Stimulated activated CD4-positive, alpha-beta T cell treated with anti-CD3 and anti-CD28 coated beads, Interleukin-4, amount 100 ng/mL, for 1 hour (primary cell): ENCODE measurements at places on chromosomes 16 and 17.

GRCh38 chr16:17068524-17068923 lies 402.2 kb downstream of the XYLT1 start:
- no peak for DNase-seq

DNA sequence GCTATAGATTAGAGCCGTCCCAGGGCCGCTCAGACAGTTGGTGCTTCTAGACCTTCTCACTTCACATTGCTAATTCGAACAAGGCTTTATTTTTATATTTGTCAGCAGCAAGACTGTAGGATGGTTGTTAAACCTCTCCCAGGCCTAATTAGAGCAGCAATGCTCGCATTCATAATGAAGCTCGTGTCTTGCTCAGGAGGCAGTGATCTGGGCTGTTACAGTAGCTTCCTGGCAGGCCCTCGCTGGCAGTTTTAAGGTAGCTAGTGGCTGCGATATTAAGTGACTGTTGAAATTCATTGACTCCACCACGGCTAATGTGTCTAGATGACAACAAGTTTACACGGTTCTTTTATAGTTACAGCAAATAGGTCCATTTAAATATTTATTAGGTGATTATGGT lies 23.2 kb upstream of the ANKFN1 start:
- no peak for DNase-seq

- DNase-seq: no peak
Observed at GRCh38 chr16:67027046-67027445, 1.9 kb upstream of the CBFB start.

GRCh38 chr16:73170612-73171038 lies 122.7 kb upstream of the ZFHX3 start:
- no peak for DNase-seq

- DNase-seq: no peak
Observed at GRCh38 chr16:72349719-72350118, 177.8 kb upstream of the PMFBP1 start.

DNA sequence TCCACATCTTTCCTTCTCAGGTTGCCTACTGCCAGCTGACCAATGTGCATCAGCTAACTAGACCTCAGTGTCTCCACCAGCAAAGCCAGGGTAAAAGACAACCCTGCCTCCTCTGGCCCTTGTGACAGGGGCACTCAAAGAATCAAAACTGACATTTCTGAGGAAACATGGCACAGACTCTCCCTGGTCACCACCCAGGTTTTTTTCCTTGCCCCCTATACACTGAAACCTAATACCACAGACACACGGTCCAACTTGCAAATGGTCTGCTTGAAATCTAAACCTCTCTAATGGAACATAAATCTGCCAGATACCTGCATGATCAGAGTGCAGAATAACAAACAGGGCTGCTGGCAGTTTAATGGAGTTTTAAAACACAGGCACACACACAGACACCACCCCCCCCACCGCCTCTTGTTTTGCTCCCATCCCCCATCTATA lies 19.5 kb upstream of the CORO6 start:
- DNase-seq: no peak

DNA sequence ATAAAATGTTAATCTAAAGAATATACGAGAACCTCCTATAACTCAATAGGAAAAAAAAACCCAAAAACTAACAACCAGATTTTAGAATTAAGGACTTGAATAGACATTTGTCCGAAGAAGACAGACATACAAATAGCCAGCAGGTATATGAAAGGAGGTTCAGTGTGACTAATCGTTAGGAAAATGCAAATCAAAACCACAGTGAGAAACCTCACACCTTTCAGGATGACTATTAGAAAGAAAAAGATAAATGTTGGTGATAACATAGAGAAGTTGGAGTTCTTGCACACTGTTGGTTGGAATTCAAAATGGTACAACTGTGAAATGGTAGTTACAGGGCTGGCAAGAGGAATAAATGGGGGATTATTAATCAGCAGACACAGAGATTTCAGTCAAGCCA lies 339.0 kb downstream of the TMEM114 start:
- DNase-seq: no peak

- DNase-seq: no peak
Observed at GRCh38 chr16:11619327-11619851, 32.7 kb upstream of the LITAF start.

DNA sequence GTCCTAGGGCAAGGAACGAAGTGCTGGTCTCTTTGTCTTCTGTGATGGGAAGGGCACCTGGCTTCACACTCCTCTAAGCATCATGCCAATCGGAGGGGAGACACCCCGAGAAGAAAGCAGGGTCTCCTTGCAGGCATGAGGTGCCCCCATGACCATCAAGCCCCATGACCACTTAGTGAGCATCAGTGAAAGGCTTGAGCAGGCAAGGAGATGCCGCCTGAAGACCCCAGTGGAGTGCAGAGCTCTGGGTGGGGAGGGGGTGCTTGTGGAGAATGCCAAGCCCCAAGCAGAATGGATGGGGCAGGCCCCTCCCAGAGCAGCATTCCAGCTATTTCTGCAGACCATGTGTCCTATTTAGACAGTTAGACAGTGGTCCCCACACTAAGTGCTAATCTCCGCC lies 232.7 kb upstream of the TNRC6C start:
- DNase-seq: no peak

DNA sequence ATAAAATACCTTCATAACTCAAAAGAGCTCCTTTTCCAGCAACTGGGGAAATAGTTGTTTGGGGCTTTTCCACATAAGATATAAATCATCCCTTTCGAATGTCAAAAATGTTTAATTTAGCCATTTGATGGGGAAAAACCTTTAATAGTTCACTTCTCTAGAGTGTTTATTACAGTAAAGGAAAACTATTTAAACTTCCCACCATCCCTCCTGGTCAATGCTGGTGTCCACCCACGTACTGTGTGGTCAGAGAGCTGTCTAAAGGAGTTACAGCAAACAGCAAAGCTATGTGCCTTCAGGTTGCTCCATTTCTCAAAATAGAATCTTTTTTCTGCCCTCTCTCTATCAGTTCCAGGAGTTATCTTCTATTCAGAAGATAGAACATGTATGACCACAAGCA lies 33.5 kb downstream of the KANSL1 start:
- no peak for DNase-seq

DNA sequence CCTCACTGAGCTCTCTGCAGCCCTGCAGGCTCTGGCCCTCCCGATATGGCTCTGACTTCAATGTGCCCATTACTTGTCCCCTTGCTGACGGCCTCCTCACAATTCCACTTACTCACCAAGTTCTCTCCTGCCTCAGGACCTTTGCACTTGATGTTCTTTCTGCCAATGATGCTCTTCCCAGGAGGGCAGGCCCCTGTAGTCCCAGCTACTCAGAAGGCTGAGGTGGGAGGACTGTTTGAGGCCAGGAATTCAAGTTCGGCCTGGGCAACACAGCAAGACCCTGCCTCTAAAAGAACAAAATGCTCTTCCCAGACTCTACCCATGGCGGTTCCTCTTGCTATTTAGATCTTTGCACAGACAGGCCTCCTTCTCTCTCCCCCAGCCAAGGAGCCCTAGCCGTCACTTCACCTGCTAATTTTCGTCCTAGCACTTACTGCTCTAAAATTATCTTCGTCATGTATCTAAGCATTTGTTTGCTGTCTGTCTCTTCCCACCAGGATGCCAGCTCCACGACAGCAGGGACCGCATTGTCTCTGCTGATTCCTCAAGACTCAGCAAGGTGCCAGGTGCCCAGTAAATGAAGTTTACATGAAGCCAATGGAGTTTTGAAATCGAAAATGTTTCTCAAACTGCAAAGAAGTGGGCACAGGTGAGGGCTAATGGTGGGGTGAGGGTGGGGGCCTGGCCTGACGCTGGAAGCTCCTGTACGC lies 626 bp upstream of the RAI1 start:
- DNase-seq: no peak

GRCh38 chr16:88302666-88303065 lies 80.1 kb upstream of the ZNF469 start:
- no peak for DNase-seq

DNA sequence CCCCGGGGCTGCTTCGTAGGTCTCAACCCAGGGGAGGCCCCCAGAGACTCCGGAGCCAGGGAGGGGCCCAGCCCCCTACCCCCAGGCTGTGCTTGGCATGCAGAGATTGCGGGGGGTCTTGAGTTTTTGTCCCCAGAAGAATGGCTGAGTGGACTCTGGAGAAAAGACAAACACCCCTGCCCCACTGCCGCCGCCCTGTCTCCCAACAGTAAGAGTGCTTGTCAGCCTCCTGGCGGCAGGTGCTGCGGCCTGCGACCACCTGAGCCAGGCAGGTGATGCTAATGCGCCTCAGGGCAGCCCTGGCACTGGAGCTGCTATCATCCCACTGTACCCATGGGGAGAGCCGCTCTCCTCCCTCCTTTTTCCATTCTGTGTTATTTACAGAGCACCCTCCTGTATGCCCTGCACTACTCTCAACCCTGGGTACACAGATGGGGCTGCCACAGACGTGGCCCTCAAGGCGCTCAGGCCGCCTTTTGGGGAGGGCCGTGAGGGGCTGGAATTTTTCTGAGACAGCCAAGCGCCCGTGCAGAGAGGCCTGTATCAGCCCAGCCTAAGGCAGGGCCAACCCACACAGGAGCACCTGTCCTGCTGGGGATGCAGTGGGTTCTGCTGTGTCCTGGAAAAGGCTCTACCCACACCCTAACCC lies 2.6 kb upstream of the IL17C start:
- DNase-seq: no peak

GRCh38 chr17:37187262-37187661 lies 188.5 kb upstream of the C17orf78 start:
- no peak for DNase-seq

GRCh38 chr16:88508868-88509748 lies 56.0 kb downstream of the ZFPM1 start:
- no peak for DNase-seq

- no peak for DNase-seq
Observed at GRCh38 chr16:52068447-52069074, 478.4 kb downstream of the TOX3 start.

DNA sequence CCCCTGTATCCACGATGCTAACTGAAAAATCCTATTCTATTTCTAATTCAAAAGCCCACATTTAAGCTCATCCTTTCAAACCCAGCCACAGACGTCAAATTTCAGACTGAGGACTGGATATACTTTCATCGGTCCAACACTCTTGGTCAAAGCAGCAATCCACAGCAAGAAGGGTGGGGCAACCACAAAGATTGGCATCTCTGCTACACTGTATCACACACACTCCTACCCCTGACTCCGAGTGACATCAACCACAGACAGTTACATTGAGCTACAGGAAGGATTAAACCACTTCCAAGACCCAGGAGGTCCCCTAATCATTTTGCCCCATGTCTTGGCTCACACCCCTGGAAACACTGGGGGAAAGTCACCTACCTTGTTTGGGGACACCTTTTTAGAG lies 61.3 kb downstream of the GRIN2A start:
- DNase-seq: no peak

GRCh38 chr16:75083813-75084212 lies 32.8 kb downstream of the LDHD start:
- DNase-seq: no peak

DNA sequence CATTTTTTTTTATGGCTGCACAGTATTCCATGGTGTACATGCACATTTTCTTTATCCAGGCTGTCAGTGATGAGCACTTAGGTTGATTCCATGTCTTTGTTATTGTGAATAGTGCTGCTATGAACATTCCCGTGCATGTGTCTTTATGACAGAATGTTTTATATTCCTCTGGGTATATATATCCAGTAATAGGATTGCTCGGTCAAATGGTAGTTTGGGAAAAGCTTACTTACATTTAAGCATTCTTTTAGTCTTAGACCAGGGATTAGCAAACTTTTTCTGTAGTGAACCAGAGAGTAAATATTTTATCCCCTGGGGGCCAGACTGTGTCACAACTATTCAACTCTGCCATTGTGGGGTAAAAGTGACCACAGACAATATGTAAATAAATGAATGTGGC lies 40.2 kb downstream of the MED13 start:
- DNase-seq: no peak

DNA sequence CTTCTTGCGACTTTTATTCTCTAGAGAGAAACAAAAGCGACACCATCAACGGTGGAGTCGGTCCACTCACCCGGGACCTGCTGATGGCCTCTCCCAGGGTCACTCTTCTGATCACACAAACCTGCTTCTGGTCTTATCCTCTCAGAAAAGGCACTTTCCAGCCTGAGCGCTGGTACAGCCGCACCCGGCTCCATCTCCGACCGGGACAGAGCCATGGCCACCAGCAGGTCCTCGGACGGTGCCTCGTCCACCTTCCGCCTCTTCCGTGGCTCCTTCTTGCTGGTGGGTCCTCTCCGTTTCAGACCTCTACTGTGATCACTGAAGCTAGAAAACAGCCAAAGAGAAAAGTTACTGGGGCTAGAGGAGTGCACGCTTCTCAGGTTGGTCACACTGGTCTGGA lies 13.7 kb downstream of the SLX4 start:
- no peak for DNase-seq

GRCh38 chr16:35794896-35795295 lies 2335.5 kb downstream of the TP53TG3F start:
- no peak for DNase-seq

GRCh38 chr16:24721830-24722238 lies 7.6 kb upstream of the TNRC6A start:
- peak; percentile 38 for DNase-seq
